ENCODE measurements at places on chromosomes 11 and 22. TPM values are rescaled to one million over a fixed set of nuclear protein-coding genes. Genes with fewer than 3 reads are reported as not detected.

The KLHDC7B gene
- 6.9 TPM for total RNA-seq

The CECR2 gene
- 0.45 TPM for total RNA-seq

The OR11H1 gene
- total RNA-seq = not detected

The CASP5 gene
- total RNA-seq = 1.1 TPM

The SMIM35 gene
- 0.30 TPM for total RNA-seq

DNA sequence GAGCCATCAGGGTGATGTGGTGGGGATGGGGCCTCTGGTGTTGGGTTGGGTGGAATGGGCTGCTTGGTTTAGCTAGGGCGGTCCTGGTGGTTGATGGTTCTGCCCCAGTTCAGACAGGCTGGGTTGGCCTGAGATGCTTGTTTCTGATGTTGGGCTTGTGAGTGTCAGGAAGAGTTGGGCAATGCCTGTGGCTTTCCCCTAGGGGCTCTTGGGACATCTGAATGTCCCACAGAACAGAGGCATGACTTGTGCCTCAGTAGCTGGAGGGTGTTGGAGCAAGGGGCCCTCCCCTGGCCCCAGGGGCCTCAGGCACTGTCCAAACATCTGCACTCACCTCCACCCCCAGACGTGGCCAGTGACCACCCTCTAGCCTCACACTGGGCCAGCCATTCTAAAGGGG, 14.0 kb upstream of the CTSD start:
- DNase-seq = no peak

- no peak for DNase-seq
Measured at GRCh38 chr11:36037031-36037430, 93.2 kb downstream of the LDLRAD3 start.

GRCh38 chr11:115199481-115200069, 304.6 kb downstream of the CADM1 start:
- no peak for DNase-seq

DNA sequence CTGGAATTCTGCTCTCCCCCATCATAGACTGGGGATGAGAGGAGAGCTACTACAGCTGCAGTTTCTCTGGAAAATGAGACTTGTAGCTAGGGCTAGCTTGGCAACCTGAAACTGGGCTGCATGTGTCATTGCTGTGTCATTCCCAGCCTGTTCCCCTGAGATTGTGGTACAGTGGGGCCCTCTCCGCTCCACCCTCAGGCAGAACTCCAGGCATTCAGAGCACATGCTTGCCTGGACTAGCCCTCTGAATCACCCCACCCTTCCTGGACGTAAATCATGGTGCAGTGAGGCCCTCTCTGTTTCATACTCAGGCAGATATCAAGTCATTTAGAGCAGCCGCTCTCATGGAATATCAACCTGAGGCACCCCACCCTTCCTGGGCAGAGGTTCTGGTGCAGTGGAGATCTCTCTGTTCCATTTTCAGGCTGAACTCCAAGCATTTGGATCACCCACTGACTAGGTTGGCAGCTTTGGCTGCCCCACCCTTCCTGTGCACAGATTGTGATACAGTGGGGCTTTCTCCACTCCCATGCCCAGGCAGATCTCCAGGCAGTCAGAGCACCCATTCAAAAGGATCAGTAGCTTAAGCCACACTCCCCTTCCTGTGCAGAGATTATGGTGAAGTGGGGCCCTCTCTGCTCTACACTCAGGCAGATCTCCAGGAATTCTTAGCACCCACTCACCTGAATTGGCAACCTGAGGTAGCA, 274.4 kb downstream of the C11orf87 start:
- DNase-seq = no peak

Data from natural killer cell (primary cell).